Esophagus muscularis mucosa (tissue), 4 donors: ENCODE measurements at places on chromosomes 1 and 21. TPM values are rescaled to one million over a fixed set of nuclear protein-coding genes. Genes with fewer than 3 reads are reported as not detected.
A peak's percentile ranks its signal among the peaks of the same experiment; 100 is the strongest.

DNA sequence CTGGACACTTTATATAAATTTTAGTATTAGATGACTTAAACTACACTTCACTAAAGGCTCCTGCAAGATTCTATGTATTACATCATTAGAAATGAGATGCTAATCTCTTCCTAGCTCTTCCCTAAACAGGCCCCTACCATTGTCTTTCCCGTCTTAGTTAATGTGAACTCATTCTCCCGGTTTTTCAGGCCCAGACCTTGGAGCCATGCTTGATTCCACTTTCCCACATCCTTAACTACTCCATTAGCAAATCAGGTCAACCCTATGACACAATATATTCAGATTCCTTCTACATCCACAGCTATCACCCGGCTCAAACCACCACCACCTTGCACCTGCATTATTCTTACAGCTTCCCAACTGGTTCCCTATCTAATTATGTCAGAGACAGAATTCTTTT lies 73.3 kb downstream of the NVL start:
- no peaks in the 10 kb centered on the region for H3K27me3 ChIP-seq
- H3K4me1 ChIP-seq: no peaks in the 10 kb centered on the region
- H3K27ac ChIP-seq: no peak overlapping the region
- DNase-seq: no peak

- no peaks in the 10 kb centered on the region for H3K27me3 ChIP-seq
- H3K36me3 ChIP-seq: peaks cover 5% of the 10 kb centered on the region
- peak overlapping the region; percentile 97 for H3K4me3 ChIP-seq
- H3K27ac ChIP-seq: peak overlapping the region; percentile 90
These were observed 991 bp downstream of the PRMT6 start for GRCh38 chr1:107057197-107058133.

DNA sequence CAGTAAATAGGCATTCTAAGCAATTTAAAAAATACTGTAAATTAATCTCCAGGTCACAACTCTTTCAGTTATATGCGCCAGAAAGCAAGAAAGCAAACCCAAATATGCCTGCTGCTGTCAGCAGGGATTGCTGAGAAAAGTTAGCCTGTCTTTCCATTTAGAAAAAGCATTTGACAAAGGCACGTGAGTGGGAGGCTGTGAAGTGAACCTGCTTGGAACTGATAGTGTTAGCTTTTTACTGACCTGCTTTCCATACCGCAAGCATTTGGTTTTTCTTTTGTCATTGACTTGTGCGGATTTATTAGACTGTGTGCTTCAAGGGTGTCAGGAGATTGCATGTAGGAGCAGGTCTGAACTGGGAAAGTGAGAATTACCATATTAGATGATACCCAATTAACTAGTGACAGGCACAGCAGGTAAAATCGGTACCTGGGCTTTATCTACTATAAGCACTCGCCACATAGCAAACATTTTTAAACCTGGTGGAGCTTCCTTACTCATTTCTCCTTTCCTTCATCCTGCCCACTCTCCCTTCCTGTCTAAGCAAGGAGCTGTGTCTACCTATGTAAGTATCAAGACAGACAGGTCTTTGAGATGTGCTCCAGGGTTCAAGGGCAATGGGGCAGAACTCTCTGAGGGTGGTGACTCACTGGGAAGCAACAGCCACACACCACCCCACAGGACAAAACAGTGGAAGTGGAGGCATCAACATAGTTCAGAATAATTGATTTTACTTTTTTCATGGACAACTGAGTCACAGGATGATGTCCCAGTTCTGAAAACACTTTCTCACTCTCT lies 323.9 kb downstream of the DISC1 start:
- H3K4me1 ChIP-seq: peaks cover 15% of the 10 kb centered on the region
- no peak overlapping the region for H3K4me3 ChIP-seq
- DNase-seq: no peak
- H3K27me3 ChIP-seq: no peaks in the 10 kb centered on the region

- no peaks in the 10 kb centered on the region for H3K36me3 ChIP-seq
- no peak for DNase-seq
- no peaks in the 10 kb centered on the region for H3K27me3 ChIP-seq
- no peak overlapping the region for H3K4me3 ChIP-seq
These were observed 132.7 kb downstream of the RUNX1 start for GRCh38 chr21:34916446-34916845.

Gene MROH9
- not detected for total RNA-seq

Gene PODN
- 116 TPM for total RNA-seq

GRCh38 chr1:223670458-223671159 lies 5.1 kb upstream of the CAPN8 start:
- no peak overlapping the region for H3K4me3 ChIP-seq
- no peak overlapping the region for H3K27ac ChIP-seq
- H3K36me3 ChIP-seq: no peaks in the 10 kb centered on the region
- no peak for DNase-seq
- H3K4me1 ChIP-seq: no peaks in the 10 kb centered on the region
- no peaks in the 10 kb centered on the region for H3K27me3 ChIP-seq

DNA sequence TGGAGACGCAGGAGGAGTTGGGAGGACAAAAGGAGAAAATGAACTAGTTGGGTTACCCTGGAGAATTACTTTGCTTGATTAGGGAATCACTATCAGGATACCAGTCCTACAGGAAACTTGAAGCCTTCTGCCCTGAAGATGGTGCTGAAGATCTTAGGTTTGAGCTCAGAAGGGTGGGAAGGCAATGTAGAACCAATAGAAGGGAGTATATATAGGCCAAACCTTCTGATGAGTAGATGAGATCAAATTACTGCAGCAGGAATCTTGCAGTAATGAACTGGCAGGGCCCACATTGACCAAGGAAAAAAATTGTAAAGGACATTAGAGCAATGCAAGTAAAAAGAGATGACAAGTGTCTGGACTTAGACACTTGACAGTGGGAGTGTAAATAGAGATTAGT lies 116.3 kb upstream of the CACYBP start:
- no peaks in the 10 kb centered on the region for H3K36me3 ChIP-seq
- H3K27me3 ChIP-seq: no peaks in the 10 kb centered on the region
- no peak for DNase-seq
- no peak overlapping the region for H3K27ac ChIP-seq
- no peaks in the 10 kb centered on the region for H3K4me1 ChIP-seq

Gene IVL
- total RNA-seq: not detected

- H3K27ac ChIP-seq: peak overlapping the region; percentile 7
- no peak overlapping the region for H3K4me3 ChIP-seq
- H3K27me3 ChIP-seq: no peaks in the 10 kb centered on the region
- H3K4me1 ChIP-seq: peaks cover 95% of the 10 kb centered on the region
- H3K36me3 ChIP-seq: no peaks in the 10 kb centered on the region
- no peak for DNase-seq
These were observed 9.2 kb downstream of the TP53BP2 start for GRCh38 chr1:223836586-223836985.

GRCh38 chr1:203274603-203275381 lies 30.5 kb upstream of the BTG2 start:
- peak overlapping the region; percentile 94 for H3K27ac ChIP-seq
- peak; percentile 95 for DNase-seq
- H3K27me3 ChIP-seq: no peaks in the 10 kb centered on the region
- H3K4me1 ChIP-seq: peaks cover 72% of the 10 kb centered on the region

DNA sequence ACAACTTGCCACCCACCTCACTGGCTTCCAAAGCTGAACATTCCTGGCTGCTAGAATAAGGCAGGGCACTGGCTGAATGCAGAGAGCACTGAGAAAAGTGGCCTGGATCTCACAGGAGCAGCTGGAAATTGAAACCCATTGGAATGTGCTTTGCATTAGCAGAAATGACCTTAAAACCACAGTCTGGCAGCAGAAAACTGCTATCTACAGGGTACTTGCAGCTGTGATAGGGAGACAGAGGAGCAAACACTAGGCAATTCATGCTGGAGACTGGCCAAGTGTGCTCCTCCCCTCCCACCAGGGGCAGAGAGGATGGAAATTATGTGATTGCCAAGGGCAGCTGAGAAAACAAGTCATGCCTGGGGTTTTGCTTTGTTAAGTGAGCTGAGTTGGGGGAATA lies 47.2 kb downstream of the HSD3B1 start:
- peaks cover 4% of the 10 kb centered on the region for H3K4me1 ChIP-seq
- no peaks in the 10 kb centered on the region for H3K27me3 ChIP-seq
- DNase-seq: no peak
